ENCODE measurements at places on chromosomes 13 and 19.

DNA sequence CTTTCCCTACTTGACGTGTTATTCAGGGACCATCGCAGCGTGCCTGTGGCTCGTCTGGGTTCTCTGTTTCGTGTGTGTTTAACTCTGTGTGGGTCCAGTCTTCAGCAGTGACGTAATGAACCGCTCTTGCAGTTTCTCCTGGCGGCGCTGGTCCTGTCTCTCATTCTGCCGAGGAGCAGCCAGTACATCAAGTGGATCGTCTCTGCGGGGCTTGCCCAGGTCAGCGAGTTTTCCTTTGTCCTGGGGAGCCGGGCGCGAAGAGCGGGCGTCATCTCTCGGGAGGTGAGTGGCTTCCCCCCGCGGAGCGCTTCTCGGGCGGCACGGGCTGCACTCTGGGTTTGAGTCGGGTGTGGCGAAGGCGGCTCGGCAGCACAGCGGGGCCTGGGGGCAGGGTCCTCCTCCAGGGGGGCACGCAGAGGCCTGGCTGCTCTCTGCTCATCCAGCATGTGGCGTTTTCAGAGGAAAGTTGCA, 36.3 kb upstream of the TFDP1 start:
- no peak for DNase-seq

GRCh38 chr19:47549261-47549862, 23.6 kb downstream of the ZNF541 start:
- DNase-seq, result no peak

DNA sequence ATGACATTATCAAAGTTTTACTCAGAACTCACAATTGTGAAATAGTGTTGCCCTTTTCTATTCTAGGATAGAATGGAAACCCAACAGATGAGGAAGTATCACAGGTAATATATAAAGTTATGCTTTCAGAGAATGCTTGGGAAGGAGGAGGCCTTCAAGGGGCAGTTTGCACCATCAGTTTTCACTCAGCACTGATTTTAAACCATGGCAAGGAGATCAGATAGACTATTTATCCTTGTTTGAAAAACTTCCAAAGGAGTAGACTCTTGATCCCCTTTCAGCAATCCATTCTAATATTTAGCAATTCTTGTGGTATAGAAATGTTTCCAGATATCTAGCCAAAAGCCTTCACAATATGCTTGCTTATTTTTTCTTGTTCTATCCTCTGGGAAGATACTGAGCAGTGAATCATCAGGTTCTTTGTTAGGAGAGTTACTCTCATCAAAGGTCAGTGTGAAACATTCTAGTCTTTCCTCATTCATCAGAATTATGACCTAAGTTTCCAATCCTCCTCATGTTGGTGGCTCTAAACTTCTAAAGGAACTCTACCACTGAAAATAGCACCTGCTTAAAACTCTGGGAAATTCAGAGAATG, 3.8 kb downstream of the GPC6 start:
- no peak for DNase-seq

- DNase-seq, result no peak
Observed at GRCh38 chr19:38216785-38217641, 7.0 kb downstream of the DPF1 start.

- DNase-seq, result no peak
Observed at GRCh38 chr19:50536662-50537305, 23.1 kb upstream of the ASPDH start.

- no peak for DNase-seq
Observed at GRCh38 chr19:16516381-16516780, 20.2 kb downstream of the C19orf44 start.

GRCh38 chr13:44425041-44425814, 51.6 kb downstream of the SERP2 start:
- DNase-seq, result no peak

GRCh38 chr13:48709213-48709612, 55.5 kb downstream of the CYSLTR2 start:
- no peak for DNase-seq

DNA sequence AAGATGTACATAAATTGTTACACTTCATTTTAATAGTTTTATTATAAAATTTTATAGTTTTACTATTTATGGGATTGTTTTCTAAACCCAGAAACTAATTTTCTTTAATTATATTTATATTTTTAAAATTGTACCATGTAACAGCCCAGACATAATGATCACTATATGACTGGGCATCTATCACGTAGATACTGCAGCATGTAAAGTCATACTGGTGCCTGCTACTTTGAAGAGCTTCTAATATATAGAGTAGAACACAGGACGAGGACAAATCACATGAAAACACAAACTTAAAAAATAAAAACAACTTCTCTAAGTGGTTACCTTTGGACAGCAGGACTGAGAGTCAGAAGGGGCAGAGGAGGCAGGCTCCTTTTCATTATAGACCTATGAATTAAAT, 5.3 kb downstream of the ELF1 start:
- DNase-seq, result no peak

- DNase-seq, result no peak
Observed at GRCh38 chr13:111953546-111954178, 113.3 kb upstream of the SOX1 start.

DNA sequence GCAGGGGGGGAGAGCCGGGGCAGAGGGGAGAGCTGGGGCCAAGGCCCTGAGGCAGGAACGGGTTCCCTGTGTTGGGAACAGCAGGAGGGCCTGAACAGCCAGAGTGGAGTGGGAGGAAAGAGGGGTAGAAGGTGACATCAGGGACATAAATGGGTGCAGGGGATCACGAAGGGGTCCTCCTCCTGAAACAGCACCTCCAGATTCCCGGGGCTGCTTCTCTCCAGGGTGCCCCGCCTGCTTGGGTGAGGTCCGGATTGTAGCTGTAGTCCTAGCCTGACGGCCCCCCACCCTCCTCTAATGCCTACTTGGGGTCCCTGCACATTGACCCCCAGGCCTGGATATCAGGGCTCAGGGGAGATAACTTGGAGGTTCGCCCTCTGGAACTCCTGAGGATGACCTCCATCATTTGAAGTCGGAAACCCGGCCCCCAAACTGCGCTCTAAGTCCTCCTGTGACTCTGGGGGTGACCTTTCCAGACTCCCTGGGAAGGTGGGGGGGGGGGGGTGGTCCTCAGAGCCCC, 473 bp upstream of the SCN1B start:
- DNase-seq, result no peak

- no peak for DNase-seq
Observed at GRCh38 chr13:31805841-31806240, 66.5 kb downstream of the RXFP2 start.

DNA sequence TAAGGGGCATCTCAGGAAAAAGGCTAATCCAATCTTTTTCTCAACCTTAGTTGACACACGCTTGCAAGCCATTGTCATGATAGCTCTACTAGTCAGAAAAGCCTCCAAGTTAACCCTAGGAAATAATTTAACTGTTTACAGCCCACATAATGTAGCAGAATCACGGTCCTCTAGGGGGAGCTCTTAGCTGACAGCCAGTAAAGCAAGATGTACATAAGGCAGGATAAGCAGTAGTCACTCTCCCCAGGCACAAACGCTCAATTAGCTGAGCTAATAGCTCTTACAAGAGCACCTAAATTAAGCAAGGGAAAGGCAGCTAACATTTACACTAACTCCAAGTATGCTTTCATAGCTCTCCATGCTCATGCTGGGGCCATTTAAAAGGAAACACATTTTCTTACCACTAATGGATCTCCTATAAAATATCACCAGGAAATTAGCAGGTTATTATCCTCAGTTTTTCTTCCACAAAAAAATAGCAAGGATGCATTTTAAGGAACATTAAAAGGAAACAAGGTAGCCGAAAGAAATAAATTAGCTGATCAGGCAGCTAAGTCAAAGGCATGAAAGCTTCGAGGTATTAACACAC, 33.7 kb upstream of the ZSCAN5A start:
- DNase-seq, result no peak

GRCh38 chr13:32031025-32031814, at the start of gene FRY:
Gene FRY, plus strand, starts transcription at chr13:32031774. Its CDS starts 22 bp downstream, at chr13:32031796.
- peak; percentile 25 for DNase-seq

- DNase-seq, result no peak
Observed at GRCh38 chr13:23953860-23954512, 56.7 kb upstream of the C1QTNF9B start.

Data from NCI-H1694 (cell line).